T follicular helper cell (primary cell): ENCODE measurements at places on chromosomes 13 and 19.

DNA sequence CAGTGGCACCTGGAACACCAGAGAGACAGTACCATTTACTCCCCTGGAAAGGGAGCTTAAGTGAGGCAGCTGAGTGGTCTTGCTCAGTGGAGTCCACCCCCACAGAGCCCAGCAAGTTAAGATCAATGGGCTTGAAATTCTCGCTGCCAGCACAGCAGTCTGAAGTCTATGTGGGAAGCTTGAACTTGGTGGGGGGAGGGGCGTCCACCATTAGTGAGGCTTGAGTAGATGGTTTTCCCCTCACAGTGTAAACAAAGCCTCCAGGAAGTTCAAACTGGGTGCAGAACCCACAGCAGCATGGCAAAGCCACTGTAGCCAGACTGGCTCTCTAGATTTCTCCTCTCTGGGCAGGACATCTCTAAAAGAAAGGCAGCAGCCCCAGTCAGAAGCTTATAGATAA lies 30.3 kb upstream of the CEACAM4 start:
- DNase-seq: no peak

- no peak for DNase-seq
These were observed 13.5 kb downstream of the BCL3 start for GRCh38 chr19:44762038-44762437.

- DNase-seq: no peak
These were observed 13.4 kb downstream of the HSH2D start for GRCh38 chr19:16156904-16157303.

GRCh38 chr19:33159893-33160292 lies 28.0 kb downstream of the WDR88 start:
- DNase-seq: no peak

- DNase-seq: no peak
These were observed at the start of gene PRSS57 for GRCh38 chr19:695352-695949. Gene PRSS57, minus strand, starts transcription at chr19:695452. Its CDS starts 22 bp downstream, at chr19:695430.

- DNase-seq: no peak
These were observed 10.5 kb downstream of the GNG7 start for GRCh38 chr19:2691951-2692350.

- DNase-seq: no peak
These were observed at the start of gene PTGER1 for GRCh38 chr19:14475251-14476073. Gene PTGER1, minus strand, starts transcription at chr19:14475354. Its CDS starts 1,034 bp downstream, at chr19:14474320.

DNA sequence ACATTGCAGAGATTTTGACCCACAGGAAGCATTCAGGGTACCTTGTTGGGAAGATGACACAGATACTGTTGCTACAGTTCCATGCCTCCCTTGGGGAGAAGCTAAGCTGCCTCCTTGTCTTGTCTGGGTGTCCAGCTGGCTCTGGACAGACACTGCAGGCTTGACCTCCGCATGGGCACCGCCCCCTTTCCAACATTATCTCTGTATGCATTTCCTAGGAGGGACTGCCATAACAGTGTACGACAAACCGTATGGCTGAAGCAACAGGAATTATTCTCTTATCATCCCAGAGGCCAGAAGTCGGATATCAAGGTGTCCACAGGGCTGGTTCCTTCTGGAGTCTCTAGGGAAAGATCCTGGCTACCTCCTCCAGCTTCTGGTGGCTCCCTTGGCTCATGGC lies 67.0 kb upstream of the USE1 start:
- no peak for DNase-seq

GRCh38 chr13:74066937-74067336 lies 67.3 kb downstream of the KLF12 start:
- no peak for DNase-seq

GRCh38 chr13:71587817-71588216 lies 279.2 kb downstream of the DACH1 start:
- DNase-seq: no peak

GRCh38 chr13:110923086-110923485 lies 8.2 kb upstream of the ANKRD10 start:
- no peak for DNase-seq

DNA sequence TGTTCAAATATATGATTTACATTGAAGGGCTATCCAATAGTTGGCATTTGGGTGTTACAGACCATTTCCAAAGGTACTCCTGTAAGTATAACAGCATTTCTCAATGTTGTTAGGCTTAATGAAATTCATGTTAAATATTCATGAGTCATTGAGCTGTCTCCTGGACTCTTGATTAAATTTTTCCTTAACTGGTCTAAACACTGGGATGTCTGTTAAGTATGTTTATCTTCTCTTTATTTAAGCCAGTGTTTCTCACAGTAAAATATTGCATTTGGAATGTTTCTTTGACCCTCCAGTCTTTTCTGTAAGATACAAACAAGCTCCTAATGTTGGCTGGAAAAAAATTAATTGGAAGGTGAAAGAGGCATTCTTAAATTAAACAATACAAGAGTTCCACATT lies 402.5 kb upstream of the HTR2A start:
- no peak for DNase-seq

- no peak for DNase-seq
These were observed 648.3 kb upstream of the ARGLU1 start for GRCh38 chr13:107216046-107216755.

GRCh38 chr19:7083076-7083956 lies 13.8 kb downstream of the ZNF557 start:
- DNase-seq: no peak

DNA sequence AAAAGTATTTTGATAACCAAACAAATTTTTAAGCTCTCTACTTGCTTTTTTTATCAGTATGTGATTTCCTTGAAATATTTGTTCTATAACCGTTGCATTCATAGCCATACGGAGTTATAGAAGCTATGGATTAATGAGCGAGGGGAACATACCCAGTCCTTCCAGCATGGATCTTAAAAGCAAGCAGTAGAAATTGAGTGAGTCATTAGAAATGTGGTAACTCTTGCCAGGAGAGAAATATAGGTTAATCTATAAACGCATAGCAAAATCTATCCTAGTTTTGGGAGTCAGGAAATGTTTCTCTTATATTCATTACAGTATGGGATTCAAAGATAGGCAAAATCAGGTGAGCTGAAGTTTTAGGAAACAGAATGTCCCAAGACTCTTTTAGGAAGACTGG lies 507.4 kb downstream of the DACH1 start:
- no peak for DNase-seq

DNA sequence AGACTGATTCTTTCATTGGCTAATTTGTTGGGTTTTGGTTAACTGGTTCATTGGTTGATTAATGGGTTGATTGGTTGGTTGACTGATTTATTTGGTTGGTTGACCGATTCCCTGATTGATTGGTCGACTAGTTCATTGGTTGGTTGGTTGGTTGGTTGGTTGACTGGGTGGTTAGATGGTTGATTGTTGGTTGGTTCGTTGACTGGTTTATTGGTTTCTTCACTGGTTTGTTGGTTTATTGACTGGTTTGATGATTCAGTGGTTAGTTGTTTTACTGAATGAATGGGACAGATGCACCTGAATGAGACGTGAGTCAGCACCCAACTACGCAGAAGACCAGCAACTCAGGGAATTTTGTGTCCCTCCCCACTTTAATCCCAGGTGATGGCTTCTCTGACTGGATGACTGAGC lies 2.7 kb upstream of the NUP62 start:
- no peak for DNase-seq

GRCh38 chr19:29476528-29476927 lies 49.3 kb upstream of the VSTM2B start:
- no peak for DNase-seq

- no peak for DNase-seq
These were observed 48.4 kb downstream of the SERP2 start for GRCh38 chr13:44421853-44422525.

GRCh38 chr19:14407605-14408484 lies 11.3 kb downstream of the DDX39A start:
- no peak for DNase-seq

DNA sequence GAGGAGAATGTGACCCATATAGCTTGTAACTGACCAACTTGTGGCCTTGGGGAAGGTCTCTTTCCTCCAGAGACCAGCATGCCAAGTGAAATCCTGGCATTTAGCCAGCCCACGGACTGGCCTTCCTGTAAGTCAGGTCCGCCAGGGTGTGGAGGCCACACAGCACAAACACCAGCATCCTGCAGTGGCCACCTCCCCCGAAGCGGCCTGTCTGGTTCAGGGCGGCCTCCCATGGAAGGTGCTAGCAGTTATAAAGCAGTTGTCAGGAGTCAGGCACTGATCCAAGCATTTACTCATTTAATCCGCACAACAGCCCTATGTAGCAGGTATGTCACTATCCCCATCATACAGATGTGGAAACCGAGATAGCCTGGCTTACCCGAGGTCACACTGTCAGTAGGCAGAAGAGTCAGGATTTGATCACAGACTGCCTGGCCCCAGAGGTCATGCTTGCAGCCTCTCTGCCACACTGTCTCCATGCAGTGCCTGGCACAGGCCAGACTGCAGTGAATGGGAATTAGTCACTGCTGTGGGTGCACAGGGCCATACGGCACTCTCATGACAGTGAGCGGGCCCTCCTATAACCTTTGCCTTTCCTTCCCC lies 36.7 kb downstream of the CAPN12 start:
- DNase-seq: no peak

DNA sequence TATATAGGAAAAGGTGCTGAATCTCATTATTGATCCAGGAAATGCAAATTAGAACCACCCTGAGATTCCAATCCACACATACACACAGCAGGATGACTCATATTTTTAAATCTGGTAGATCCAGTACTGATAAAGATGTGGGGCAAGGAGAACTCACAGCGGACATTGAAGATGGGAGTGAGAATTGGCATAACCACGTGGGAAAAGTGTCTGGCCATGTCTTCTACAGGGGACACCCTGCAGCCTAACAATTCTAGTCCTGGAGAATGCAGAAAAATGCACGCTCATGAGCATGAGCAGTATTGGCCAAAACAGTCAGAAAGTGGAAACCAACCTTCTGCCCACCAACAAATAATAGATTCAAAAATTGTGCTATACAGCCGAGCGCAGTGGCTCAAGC lies 13.5 kb upstream of the BCL3 start:
- no peak for DNase-seq

DNA sequence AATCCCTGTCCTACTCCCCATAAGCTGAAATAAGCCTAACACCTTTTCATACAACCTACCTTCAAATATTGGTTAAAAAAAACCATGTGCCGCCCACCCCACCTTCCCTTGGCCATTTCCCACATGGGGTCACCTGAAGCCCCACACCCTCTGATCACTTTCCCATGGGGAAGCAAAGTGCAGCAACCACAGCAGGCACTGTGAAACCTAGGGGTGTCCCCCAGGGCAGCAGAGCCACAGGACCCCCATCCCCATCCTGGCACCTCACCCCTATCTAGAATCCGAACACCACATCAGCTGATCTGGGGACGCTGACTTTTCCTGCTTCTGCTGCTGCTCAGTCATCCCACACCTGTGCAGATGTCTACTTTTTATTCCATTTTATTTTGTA lies 19.9 kb downstream of the CEACAM21 start:
- no peak for DNase-seq

GRCh38 chr19:3784607-3785450 lies 1.4 kb downstream of the MATK start:
- DNase-seq: no peak

DNA sequence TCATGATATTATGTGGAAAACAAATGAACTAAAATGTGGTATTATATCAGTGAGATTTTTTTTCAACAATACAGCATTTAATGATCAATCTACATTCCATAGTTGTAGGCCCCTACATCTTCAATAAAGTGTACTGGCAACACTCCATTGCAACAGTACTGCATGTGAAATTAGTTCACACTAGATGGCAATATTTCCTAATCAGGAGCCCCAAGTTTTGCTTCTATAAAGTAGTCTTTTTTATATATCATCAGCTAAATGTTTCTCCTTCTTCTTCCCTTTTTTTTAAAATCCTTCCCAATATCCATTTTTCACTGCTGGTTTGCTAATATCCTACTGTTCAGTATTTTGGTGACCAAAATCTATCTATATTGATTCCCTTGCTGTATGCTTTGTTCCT lies 528.3 kb upstream of the ATXN8OS start:
- no peak for DNase-seq

DNA sequence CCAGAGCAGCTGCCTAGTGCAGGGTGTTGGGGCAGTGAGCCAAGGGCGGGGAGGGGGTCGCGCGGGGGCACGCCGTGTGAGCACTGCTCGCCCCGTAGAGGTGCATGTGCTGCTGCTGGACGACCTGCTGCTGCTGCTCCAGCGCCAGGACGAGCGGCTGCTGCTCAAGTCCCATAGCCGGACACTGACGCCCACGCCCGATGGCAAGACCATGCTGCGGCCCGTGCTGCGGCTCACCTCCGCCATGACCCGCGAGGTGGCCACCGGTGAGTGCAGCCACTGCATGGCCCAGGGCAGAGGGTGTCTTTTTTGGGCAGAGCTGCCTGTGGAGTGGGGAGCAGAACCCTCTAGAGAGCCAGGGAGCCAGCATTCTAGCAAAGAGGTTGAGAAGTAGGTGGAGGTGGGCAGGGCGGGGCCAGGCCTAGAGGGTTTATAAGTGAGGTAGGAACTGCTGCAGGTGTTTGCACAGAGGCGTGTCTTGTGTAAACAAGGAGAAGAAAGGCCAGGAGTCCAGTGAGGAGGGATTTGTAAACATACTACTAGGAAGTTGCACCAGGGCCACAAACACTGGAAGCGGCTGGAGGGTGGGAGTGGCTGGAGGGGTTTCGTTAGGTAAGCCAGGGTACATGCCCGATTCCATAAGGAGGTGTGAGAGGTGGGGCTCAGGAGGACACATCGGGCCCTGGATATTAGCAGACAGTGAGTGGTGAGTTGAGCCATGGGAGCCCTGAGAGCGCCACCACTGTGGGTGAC lies 21.3 kb downstream of the ARHGEF1 start:
- DNase-seq: no peak

- DNase-seq: no peak
These were observed 408.3 kb downstream of the KLF5 start for GRCh38 chr13:73467125-73467524.

GRCh38 chr19:35352177-35352447 lies 4.4 kb downstream of the FFAR1 start:
- no peak for DNase-seq

DNA sequence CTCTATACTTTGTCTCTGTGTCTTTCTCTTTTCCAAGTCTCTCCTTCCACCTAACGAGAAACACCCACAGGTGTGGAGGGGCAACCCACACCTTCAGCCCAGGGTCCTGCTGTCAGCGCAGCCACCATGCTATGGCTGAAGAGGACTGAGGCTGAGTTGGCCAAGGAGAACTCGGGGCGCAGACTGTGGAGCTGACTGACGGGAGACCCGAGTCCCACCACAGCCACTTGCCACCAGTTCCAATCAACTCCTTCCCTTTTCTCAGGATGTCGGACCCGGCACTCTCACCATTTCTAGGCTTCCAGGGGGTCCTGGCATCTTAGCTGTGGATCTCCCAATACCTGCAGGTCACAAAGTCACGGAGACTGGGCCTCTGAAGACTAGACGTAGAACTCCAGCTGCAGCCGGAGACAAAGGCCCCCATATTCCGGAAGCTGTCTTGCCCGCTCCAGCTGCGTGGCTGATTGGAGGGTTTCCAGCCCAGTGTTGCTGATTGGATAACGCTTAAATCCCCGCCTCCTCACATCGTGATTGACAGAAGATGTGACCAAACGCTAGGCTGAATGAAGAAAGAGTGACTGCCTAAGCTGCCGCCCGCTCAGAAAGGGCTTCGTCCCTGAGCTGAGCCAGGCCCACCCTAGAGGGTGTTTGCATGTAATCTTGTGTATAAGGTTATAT lies 63.6 kb downstream of the ZNF429 start:
- DNase-seq: peak; percentile 87

- no peak for DNase-seq
These were observed 16.4 kb upstream of the ZNF331 start for GRCh38 chr19:53521373-53522202.
